Immature natural killer cell (primary cell): ENCODE measurements at places on chromosomes 2 and 18. TPM values are rescaled to one million over a fixed set of nuclear protein-coding genes. Genes with fewer than 3 reads are reported as not detected.

CFAP210 gene
- polyA plus RNA-seq = not detected

CPLX4 gene
- not detected for polyA plus RNA-seq

IL18R1 gene
- 37.4 TPM for polyA plus RNA-seq

SNTG2 gene
- polyA plus RNA-seq = not detected

TRIM43 gene
- not detected for polyA plus RNA-seq

DNAJC5G gene
- not detected for polyA plus RNA-seq

AFF3 gene
- 3.8 TPM for polyA plus RNA-seq

TXNDC2 gene
- not detected for polyA plus RNA-seq

C2orf80 gene
- polyA plus RNA-seq = not detected

RAB17 gene
- polyA plus RNA-seq = not detected
